ENCODE measurements at places on chromosomes 12 and 14. TPM values are rescaled to one million over a fixed set of nuclear protein-coding genes. Genes with fewer than 3 reads are reported as not detected.

TBX5 gene
- not detected for total RNA-seq

DTX1 gene
- 5.2 TPM for total RNA-seq

PRB2 gene
- not detected for total RNA-seq

EPYC gene
- not detected for total RNA-seq

LRRC9 gene
- not detected for total RNA-seq

TCP11L2 gene
- total RNA-seq: 201 TPM

KRT8 gene
- total RNA-seq: 0.31 TPM

SMCO3 gene
- total RNA-seq: not detected

CYP46A1 gene
- 0.10 TPM for total RNA-seq

IAPP gene
- not detected for total RNA-seq

GPR68 gene
- total RNA-seq: 1.7 TPM

ASPG gene
- 0.10 TPM for total RNA-seq

ZDHHC22 gene
- not detected for total RNA-seq

IPO4 gene
- 13.3 TPM for total RNA-seq

MFAP5 gene
- not detected for total RNA-seq

NOS1 gene
- not detected for total RNA-seq

LMNTD1 gene
- not detected for total RNA-seq

DLK1 gene
- not detected for total RNA-seq

PPM1A gene
- total RNA-seq: 105 TPM

KRT78 gene
- not detected for total RNA-seq

PROX2 gene
- total RNA-seq: 0.21 TPM

ABCD2 gene
- total RNA-seq: 4.8 TPM

ANO2 gene
- 0.31 TPM for total RNA-seq

IFNG-AS1 gene
- 1.7 TPM for total RNA-seq

FZD10 gene
- not detected for total RNA-seq

ACOT2 gene
- 12.9 TPM for total RNA-seq

ACYP1 gene
- 3.5 TPM for total RNA-seq

IL26 gene
- total RNA-seq: 0.21 TPM

POTEM gene
- total RNA-seq: not detected

DDN gene
- total RNA-seq: 0.21 TPM

FAIM2 gene
- not detected for total RNA-seq

DPY19L2 gene
- 1.5 TPM for total RNA-seq

PSMA6 gene
- 153 TPM for total RNA-seq

OR4E2 gene
- total RNA-seq: not detected

TESPA1 gene
- 113 TPM for total RNA-seq

B3GNT4 gene
- total RNA-seq: 0.10 TPM

OTX2 gene
- not detected for total RNA-seq

BMP4 gene
- not detected for total RNA-seq

BCL2L14 gene
- total RNA-seq: 0.21 TPM

NOXRED1 gene
- 0.21 TPM for total RNA-seq

PTGER2 gene
- total RNA-seq: 46.7 TPM

KITLG gene
- total RNA-seq: 0.21 TPM

TRIAP1 gene
- total RNA-seq: 25.6 TPM

CCDC197 gene
- total RNA-seq: not detected

NFATC4 gene
- total RNA-seq: 0.10 TPM

ENDOU gene
- not detected for total RNA-seq

SYCP3 gene
- total RNA-seq: 0.21 TPM
